G401 (cell line): ENCODE measurements at places on chromosomes 5 and 9. TPM values are rescaled to one million over a fixed set of nuclear protein-coding genes. Genes with fewer than 3 reads are reported as not detected.

SH3RF2 gene
- 11.1 and 14.6 TPM in 2 replicates for total RNA-seq

ANKRD34B gene
- 0.17 TPM in 1 of 2 replicates, not detected in the other for total RNA-seq

DNA sequence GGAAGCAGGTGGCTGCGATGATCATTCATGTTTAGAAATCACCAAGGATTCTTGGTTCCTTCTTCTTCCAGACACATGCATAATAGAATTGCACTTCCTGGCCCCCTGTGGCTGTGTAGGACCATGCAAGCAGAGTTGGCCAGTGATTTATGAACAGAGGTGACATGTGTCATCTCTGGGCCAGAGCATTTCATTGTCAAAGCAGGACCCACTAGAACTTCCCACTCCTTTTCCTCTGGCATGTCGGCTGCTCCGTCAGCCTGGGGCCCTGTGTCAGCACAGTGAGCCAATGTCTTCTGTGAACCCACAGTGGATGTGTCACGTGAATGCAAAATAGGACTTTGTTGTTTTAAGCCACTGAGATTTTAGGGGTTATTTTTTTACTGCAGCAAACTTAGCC is 59.2 kb downstream of the HSD17B3 start:
- no peak for DNase-seq

- peak; percentile 10 for DNase-seq
These were observed 235.7 kb downstream of the HSPA4 start for GRCh38 chr5:133287500-133287899.

GRCh38 chr5:172946146-172946545 is 13.1 kb upstream of the RPL26L1 start:
- DNase-seq, result no peak

GRCh38 chr9:115540091-115540490 is 422.1 kb upstream of the TNC start:
- no peak for DNase-seq

DNA sequence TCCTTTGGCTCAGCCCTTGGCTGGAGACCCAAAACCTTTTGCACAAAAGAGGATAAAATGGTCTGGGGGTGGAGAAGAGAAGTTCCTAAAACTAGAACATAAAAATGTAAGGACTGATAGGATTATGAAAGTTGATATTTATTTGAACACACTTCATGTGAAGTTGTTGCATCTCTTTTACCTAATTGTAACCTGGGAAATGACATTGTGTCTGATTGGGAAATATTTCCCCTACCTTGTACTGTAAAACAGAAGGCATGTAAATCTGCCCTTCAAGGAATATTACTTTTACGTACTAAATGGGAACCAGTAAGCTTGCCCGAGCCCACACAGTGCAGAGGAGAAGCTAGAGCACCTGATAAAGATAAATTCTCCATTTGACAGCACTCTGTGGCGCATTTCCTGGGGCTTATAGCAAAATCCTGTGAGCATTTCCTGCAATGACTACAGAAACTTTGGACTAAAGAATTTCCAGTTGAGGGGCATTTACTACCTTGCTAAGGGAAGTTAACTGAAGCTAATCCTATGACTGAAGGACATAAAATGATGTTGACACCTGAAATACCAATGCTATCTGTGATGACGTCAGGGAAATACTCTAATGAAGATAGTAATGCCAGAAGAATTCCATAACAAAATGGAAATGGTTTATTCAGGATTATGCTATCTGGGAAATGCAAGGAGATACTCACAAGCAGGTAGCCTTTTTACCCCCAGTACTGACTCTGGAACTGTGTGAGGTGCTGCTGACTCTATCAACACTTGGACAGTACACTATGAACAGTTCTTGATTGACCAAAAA is 78.3 kb upstream of the LIFR start:
- DNase-seq, result no peak

DNA sequence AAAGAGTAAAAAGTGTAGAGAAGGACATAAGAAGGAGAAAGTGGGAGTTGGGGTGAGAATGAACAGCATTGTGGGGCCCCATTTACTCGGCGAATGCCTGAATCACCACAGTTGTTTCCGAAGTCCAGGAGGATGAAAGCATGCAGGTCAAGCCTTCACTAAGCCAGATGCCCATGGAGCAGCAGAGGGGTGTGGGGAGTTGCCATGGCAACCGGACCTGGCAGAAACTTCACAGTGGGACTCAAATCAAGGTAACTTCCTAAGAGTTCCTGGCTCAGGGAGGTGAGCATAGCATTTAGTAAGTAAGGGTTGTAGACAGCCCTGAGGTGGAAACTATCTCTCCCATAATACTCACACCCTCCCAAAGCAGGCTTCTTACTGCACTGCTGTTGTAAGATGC is 357.1 kb downstream of the TRIM32 start:
- peak; percentile 81 for DNase-seq

DNA sequence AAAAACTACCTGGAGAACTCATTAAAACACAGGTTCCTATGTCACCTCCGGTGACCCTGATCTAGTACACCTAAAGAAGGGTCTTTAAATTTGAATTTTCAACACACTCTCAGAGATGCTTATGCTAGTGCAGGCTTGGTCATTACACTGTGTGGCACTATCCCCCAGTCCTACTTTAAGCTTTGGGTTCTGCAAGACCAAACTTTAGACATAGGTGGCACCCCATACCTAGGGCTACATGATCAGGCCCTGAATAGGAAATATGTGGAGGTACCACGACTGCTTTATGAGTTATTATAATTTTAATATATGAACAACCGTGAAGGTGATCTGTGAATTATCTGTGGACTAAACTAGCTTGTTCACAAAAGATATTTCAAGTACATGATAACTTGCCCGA is 201.3 kb upstream of the OR13F1 start:
- DNase-seq, result no peak
